ENCODE measurements at places on chromosomes 7 and 10.

DNA sequence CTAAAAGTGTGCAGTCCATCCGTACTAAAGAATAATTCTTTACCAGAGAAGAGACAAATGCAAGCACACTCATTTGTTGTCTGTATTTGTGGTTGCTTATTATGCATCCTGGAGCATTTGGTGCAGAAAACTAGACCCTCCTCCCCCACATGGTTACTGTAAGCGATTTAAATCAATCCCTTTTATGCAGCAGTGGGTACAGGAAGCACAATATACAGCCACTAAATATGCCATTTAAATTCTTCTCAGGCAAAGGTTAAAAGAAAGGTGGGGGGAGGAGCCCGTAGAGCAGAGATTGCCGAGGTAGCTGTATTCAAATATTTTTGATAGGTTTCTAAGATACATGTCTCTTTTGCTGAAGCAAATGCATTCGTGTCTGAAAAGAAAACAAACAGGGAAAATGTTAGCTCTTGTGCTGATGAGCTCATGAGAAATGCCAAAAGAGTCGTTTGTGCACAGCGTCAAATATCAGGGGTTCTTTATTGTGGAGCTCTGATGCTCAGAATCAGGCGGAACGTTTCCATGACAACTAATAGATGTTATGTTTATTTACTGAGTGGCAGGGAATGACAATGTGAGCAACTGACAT is 131.3 kb upstream of the NPVF start:
- no peak for DNase-seq

- no peak for DNase-seq
Measured at GRCh38 chr10:100153239-100153825, 32.5 kb downstream of the ERLIN1 start.

DNA sequence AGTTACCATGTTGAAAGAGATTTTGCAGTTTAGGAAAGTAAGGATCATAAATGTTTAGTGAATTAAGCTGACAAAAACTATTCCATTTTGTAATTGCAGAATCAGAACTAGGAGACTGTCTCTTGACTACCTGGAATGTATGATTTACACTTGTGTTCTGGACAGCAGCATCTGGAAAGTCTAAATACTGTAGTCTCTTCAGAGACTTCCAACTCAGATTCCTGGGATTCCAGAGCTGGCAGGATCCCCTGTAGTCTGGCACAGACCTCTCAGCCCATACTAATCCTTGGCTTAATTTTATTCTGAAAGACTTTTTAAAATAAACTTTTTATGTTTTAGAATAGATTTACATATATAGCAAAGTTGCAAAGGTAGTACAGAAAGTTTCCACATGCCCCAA is 452.7 kb downstream of the DPP6 start:
- DNase-seq = no peak

DNA sequence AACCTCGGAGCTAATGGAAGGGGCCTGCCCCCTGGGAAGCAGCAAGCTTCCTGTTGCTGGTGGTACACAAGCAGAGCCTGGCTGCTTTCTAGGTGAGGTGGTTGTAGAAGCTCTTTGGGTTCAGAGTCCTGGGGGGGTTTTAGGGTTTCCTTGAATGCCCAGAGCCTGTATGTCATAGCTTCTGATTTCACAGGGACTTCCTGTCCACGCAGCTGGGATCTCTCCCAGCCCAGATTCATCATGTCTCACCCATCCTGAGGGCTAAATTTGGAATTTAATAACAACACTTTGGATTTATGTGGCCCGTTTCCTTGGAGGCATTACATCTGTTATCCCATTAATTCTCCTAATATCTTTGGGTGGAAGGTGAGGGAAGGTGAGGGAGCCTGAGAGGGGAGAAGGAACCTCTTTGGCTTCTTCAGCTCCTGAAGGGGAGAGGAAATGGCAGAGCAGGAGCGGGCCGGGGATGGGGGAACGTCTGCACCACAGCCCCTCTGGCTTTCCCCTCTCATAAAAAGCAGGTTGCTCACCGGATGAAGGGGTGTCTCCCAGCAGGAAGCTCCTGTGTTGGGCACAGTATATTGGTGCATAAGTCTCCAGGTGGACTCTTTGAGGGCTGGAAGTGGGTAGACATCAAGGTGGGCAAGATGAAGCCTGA is 19.7 kb downstream of the RPS24 start:
- no peak for DNase-seq

- DNase-seq = no peak
Measured at GRCh38 chr7:2701832-2702593, 14.0 kb downstream of the AMZ1 start.

DNA sequence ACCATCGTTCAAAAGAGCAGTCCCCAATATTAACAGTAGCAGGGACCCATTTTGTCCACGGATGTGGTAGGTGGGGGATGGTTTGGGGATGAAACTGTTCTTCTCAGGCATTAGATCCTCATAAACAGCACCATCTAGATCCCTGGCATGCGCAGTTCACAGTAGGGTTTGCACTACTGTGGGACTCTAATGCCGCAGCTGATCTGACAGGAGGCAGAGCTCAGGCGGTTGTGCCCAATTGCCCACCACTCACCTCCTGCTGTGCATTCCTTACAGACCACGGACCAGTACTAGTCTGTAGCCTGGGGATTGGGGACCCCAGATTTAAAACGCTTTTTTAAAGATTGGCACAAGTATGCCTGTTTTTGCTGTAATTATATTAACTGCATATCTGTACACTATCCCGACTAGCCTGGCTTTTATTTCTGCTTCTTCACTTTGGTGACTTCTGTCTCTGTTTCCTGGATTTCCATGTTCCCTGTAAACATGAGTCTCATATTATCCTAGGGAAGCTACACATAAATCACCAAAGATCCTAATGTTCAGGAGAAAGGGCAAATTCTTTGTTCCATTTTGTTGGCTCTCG is 163.3 kb upstream of the AKR1E2 start:
- DNase-seq = no peak

GRCh38 chr10:129971381-129972144 is 7.5 kb upstream of the EBF3 start:
- DNase-seq = no peak
